ENCODE measurements at places on chromosomes 3 and 15.

GRCh38 chr3:186680869-186681268, 15.1 kb downstream of the HRG start:
- no peak for DNase-seq

- DNase-seq: peak; percentile 8
Measured at GRCh38 chr3:149151843-149152242, 22.4 kb downstream of the HPS3 start.

DNA sequence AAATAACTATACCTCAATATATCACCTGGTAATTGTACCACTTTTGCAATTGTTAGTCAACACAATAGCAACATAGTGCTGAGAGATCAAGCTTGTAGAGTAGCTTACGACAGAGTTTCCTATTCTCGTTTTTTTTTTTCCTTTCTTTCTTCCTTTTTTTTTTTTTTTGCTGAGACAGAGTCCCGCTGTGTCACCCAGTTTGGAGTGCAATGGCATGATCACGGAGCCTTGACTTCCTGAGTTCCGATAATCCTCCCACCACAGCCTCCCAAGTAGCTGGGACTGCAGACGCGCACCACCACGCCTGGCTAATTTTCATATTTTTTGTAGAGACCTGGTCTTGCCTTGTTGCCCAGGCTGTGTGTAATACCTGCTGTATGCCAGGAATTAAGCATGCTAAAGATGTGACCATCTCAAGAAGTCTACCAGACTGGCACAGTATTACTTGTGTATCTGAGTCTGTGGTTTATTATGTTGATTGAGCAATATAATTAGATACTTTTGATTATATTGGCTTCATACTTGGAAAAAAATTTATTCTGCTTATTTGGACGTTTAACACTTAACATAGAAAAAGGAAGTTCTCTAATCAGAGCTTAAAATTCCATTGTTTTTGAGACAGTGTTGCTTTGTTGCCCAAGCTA, 3.0 kb downstream of the SELENOT start:
- DNase-seq: no peak

DNA sequence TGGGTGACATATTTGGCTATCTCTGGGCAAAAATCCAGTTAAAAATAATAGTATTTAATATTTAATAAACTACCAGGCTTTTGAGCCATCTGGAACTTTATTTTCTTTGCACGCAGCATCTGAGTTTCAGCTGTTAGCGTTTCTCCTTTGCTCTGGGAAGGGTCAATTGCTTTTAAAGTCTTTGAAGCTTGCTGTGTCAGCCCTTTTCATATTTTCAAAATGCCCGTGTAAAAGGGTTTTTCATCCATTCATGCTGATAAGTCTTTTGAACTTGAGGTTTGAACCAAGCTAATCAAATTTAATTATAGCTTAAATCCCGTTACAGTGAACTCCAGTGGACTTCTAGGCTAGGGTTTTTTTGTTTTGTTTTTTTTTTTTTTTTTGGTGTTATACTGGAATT, 79.1 kb downstream of the SLC25A26 start:
- no peak for DNase-seq

DNA sequence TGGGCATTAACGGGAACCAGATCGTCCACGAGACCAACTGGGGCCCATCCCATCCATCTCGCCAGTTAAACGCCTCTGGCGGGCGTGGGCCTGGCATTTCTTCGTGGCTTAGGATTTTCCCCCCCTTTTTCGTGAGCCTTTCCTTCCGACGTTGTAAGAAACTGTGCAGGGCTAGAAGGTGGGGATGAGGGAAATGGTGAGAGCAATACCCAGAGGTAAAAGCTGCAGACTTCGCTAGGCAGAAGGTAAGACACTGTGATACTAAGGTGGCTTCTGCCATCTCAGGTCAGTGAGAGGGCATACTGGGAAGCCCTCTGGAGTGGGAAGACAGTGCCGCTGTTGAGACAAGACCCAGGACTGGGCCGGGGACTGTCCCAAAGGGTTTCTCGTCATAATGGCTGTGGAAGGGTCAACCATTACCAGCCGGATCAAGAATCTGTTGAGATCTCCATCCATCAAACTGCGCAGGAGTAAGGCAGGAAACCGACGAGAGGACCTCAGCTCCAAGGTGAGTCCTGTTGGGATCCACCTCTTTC, 666 bp downstream of the MAPKBP1 start:
- no peak for DNase-seq

DNA sequence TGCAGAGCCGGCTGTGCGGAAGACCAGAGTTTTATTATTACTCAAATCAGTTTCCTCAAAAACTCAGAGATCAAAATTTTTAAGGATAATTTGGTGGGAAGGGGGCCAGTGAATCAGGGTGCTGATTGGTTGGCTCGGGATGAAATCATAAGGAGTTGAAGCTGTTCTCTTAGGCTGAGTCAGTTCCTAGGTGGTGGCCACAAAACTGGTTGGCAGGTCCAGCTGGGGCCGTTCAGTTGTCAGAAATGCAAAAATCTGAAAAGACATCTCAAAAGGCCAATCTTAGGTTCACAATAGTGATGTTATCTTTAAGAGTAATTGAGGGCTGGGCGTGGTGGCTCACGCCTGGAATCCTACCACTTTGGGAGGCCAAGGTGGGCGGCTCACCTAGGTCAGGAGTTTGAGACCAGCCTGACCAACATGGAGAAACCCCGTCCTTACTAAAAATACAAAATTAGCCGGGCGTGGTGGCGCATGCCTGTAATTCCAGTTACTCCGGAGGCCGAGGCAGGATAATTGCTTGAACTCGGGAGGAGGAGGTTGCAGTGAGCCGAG, 2.3 kb upstream of the ZNF589 start:
- no peak for DNase-seq

DNA sequence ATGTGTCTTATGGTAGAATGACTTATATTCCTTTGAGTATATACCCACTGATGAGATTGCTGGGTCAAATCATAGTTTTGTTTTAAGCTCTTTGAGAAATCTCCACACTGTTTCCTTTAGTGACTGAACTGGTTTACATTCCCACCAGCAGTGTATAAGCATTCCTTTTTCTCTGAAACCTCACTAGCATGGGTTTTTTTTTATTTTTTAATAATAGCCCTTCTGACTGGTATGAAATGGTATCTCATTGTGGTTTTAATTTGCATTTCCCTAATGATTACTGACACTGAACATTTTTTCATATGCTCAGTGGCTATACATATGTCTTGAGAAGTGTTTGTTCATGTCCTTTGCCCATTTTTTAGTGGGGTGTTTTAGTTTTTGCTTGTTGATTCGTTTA, 494.3 kb downstream of the SQOR start:
- no peak for DNase-seq

GRCh38 chr3:59290358-59290757, 240.5 kb upstream of the CFAP20DC start:
- DNase-seq: no peak

DNA sequence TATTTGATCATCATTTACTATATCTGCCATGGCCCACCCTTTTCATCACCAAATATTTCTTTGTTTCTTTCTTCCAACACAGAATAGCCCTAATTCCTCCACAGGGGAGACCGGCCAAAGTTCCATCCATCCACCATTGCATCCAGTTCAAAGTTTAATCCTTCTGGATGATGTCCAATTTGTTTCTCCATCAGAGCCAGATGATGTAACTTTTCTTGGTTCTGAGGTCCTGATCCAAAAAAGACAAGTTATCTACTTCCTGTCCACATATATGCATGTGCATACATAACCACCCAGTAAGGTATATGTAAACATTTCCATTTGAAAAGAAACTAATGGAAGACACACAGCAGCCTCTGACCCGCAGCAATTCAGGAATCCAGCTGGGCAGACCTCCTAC, 237.3 kb downstream of the SHOX2 start:
- DNase-seq: no peak

DNA sequence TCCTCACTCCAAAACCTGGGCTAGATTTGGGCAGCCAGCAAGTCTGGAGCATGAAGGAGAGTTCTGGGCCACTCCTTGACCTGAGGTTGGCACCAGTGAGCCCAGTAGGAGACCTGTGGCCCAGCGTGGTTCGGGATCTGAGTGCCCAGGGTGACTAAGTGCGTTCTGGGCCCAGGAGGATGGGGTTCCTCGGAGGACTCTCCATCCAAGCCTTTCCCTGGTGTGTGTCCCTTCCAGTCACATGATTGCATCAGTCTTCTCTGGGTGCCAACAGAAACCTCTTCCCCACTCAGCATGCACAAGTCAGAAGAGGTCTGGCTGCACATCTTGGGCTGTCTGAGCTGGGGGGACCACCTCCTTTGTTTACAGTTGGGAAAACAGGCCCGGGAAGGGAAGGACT, 14.9 kb downstream of the TMEM43 start:
- no peak for DNase-seq

DNA sequence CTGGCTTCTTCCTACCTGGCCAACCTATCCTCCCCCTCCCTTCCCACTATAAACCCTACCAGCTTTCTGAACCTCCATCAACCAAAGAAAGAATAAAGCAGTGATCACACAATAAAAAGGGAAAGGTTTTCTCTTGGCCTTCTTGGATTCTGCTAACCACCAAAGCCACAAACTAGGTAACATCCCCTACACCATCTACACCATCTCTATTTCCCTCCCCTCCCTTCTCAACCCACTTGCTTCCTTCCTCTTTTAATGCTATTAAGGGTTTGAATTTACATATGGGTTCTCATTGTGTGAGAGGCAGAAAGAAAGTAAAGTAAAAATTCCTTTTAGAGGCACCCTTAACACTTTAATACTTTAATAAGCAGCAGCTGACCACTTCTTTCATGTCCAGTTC, 25.8 kb upstream of the RSL24D1 start:
- DNase-seq: no peak

GRCh38 chr3:55164876-55165275, 237.0 kb upstream of the LRTM1 start:
- no peak for DNase-seq

DNA sequence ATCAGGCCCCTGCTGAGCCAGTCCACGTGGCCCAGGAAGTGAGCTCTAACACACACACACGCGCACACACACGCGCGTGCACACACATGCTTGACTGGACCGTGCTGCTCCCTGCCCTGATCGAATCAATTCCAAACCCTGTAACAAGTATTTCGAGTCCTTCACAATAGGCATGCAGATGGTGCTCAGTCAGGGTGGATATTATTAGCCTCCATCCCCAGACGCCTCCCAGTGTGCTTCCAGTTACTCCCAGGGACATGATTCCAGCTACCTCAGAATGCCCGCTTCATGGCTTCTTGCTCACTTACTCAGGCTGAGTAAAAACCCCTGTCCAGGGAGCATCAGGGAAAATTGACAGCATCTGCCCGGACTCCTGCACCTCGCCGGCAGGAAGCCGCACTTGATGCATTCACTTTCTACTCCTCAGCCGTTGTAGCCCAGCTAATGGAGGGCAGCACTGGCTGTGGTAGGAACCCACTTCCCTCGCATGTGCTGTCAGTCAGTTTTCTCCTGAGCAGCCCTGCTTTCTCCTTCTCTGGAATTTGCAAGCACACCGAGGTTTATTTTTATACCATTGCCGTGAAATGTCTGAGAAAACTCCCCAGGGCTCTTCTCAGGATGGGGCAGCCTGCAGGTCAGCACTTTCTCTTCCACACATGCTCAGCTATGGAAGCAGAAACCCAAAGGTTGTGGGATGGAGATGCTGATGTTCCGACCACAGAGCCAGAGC, 126.1 kb upstream of the ABHD17C start:
- DNase-seq: no peak

- no peak for DNase-seq
Measured at GRCh38 chr3:141228395-141228794, 3.2 kb upstream of the PXYLP1 start.

GRCh38 chr3:194401346-194401745, 2.3 kb upstream of the GP5 start:
- DNase-seq: no peak

DNA sequence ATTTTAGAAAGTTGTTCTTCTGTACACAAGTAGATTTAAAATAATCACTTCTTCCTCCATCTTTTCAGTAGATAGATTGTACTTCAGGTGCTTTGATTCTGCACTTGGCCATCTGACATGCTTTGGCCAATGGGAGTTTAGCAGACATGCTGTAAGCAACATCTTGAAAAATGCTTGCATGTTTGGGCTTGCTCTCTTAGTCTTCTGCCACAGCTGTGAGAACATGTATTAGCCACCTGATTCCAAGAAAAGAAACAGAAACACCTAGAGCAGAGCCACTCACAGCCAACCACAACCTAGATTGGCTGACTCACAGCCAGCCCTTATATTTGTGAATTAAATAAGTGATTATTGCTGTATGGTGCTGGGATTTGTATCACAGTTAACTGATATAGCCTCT, 70.2 kb upstream of the GADL1 start:
- no peak for DNase-seq

DNA sequence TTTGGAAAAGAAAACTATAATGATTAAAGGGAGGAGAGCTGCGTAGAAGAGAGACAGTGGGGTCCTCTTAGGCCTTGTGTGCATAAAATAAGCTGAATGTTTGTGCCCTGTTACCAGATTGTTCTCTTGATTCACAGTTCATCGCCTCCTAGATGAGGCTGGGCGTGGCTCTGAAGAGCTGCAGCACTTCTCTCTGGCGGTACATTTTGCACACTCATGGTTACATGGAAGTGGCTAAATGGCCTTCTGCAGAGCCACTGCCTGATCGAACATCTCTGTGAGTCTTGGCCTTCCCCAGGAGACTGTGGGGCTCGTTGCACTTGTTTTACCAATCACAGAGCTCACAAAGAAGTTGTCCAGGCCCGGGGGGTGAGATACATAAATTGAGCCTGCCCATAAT, 208.8 kb downstream of the GABRG3 start:
- no peak for DNase-seq

DNA sequence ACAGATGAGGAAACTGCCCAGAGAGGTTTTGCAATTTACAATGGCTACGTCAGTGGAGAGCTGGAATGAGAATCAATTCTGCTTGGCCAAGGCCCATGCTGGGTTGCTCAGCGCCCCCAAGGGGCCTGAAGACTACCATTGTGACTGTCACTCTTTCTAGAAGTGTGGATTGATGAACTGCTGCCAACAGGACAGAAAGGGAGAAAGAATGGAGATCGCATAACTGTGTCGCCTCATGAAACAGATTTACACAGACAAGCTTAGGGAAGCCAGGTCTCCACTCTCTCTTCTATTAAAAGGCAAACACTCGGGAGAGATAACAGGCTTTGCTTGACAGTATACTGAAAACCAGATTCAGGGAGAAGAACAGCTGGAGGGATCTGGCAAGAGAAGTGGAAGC, 160.0 kb downstream of the STT3B start:
- DNase-seq: no peak

DNA sequence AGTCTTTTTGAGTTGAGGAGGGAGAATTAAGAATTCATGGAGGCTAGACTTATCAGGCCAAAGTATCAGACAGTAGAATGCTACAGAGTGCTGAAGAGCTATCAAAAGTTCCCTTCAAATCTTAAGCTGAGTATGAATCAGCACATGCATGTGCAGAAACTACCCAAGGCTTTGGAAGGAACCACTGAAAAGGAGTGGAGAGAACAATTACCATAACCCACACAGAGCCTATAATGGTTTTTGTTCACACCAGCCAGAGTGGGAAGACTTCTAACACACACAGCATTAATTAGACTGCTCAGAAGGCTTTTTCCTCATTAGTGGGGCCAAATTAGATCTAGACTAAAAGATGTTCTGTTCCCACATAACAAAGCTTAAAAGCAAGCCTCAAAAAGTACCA, 83.7 kb upstream of the SLC6A11 start:
- no peak for DNase-seq
